Pericardium fibroblast (primary cell): ENCODE measurements at places on chromosomes 6 and 20. TPM values are rescaled to one million over a fixed set of nuclear protein-coding genes. Genes with fewer than 3 reads are reported as not detected.

The TINAG gene
- not detected in 2 replicates for total RNA-seq

The MEI4 gene
- total RNA-seq = not detected in 2 replicates

The COL19A1 gene
- total RNA-seq = under 0.01 TPM in 1 of 2 replicates, not detected in the other

The SCUBE3 gene
- total RNA-seq = 3.7 and 4.2 TPM in 2 replicates

The INSM1 gene
- not detected in 2 replicates for total RNA-seq

The C6orf136 gene
- 4.9 and 5.7 TPM in 2 replicates for total RNA-seq

The C4B gene
- total RNA-seq = 14.6 and 48.8 TPM in 2 replicates

The PRKN gene
- 0.68 and 1.8 TPM in 2 replicates for total RNA-seq

The MATN4 gene
- total RNA-seq = 1.6 TPM in 1 of 2 replicates, not detected in the other

The PLG gene
- total RNA-seq = not detected in 2 replicates

The PTCRA gene
- not detected in 2 replicates for total RNA-seq

The LRRC1 gene
- total RNA-seq = 0.94 and 2.5 TPM in 2 replicates

The SLC17A1 gene
- total RNA-seq = not detected in 2 replicates

The CTCFL gene
- 0.23 TPM in 1 of 2 replicates, not detected in the other for total RNA-seq

The AVP gene
- not detected in 2 replicates for total RNA-seq

The KIF16B gene
- 2.9 and 11.0 TPM in 2 replicates for total RNA-seq

The MYB gene
- not detected in 2 replicates for total RNA-seq

The GRIK2 gene
- total RNA-seq = 2.3 and 3.6 TPM in 2 replicates

The GJA10 gene
- total RNA-seq = not detected in 2 replicates

The TBC1D7 gene
- 11.0 and 13.7 TPM in 2 replicates for total RNA-seq

The ERGIC3 gene
- total RNA-seq = 361 and 367 TPM in 2 replicates

The TCP11 gene
- total RNA-seq = not detected in 2 replicates

The PLCB1 gene
- 6.4 and 13.6 TPM in 2 replicates for total RNA-seq

The HLA-DOB gene
- 2.2 TPM in 1 of 2 replicates, not detected in the other for total RNA-seq

The OR2H1 gene
- total RNA-seq = not detected in 2 replicates

The ZNF334 gene
- total RNA-seq = 2.0 and 5.4 TPM in 2 replicates

The PLEKHG1 gene
- total RNA-seq = 0.58 and 2.6 TPM in 2 replicates

The STMND1 gene
- not detected in 2 replicates for total RNA-seq

The ME1 gene
- 21.6 and 23.4 TPM in 2 replicates for total RNA-seq

The SYNDIG1 gene
- total RNA-seq = 0.68 TPM in 1 of 2 replicates, not detected in the other

The PEX6 gene
- 30.1 and 40.1 TPM in 2 replicates for total RNA-seq

The NKAIN4 gene
- 0.17 TPM in 1 of 2 replicates, not detected in the other for total RNA-seq

The METTL24 gene
- total RNA-seq = not detected in 2 replicates

The KHDRBS2 gene
- total RNA-seq = not detected in 2 replicates

The TRDN gene
- not detected in 2 replicates for total RNA-seq
